Diencephalon (tissue), 1 donor: ENCODE measurements at places on chromosomes 7 and 10. TPM values are rescaled to one million over a fixed set of nuclear protein-coding genes. Genes with fewer than 3 reads are reported as not detected.

FAM24B gene
- 6.9 TPM for total RNA-seq

GSTO2 gene
- 6.7 TPM for total RNA-seq

TAS2R4 gene
- 4.4 TPM for total RNA-seq

DOCK4 gene
- 82.6 TPM for total RNA-seq

TMEM176A gene
- 1.2 TPM for total RNA-seq

INMT gene
- 0.23 TPM for total RNA-seq

TDRD1 gene
- total RNA-seq, result 1.4 TPM

CDHR1 gene
- total RNA-seq, result 5.3 TPM

PKD2L1 gene
- total RNA-seq, result 0.46 TPM

AUTS2 gene
- total RNA-seq, result 82.1 TPM

TBXAS1 gene
- 6.0 TPM for total RNA-seq

GPR85 gene
- 106 TPM for total RNA-seq

MACC1 gene
- total RNA-seq, result 0.23 TPM

MYOZ1 gene
- total RNA-seq, result 0.46 TPM

TBATA gene
- total RNA-seq, result not detected

STAMBPL1 gene
- total RNA-seq, result 19.1 TPM

KLF14 gene
- total RNA-seq, result 0.23 TPM

PRKG1 gene
- 29.5 TPM for total RNA-seq

MEOX2 gene
- 0.23 TPM for total RNA-seq

TRIM73 gene
- total RNA-seq, result 4.4 TPM
